ENCODE measurements at places on chromosomes 4 and X.
A peak's percentile ranks its signal among the peaks of the same experiment; 100 is the strongest.

GRCh38 chr4:37682701-37683401 is 3.3 kb downstream of the RELL1 start:
- no peak for DNase-seq

DNA sequence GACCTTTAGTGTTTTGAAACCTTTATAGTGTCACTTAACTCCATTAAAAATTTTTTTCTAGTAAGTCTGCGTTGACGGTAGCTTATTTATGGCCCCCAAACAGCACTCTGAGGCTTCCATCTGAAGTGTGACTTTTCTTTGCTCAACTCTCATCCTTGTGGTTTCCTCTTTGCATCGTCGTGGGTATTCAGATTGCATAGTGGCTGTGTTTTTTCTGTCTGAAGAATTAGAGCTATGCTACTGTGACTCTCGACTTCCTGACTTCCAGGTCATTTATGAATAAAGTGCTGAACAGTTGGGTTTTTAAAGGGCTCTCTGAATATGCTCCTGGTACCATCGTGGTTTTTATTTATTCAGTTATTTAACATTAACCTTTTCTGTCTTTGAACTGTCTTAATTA is 44.9 kb downstream of the JADE1 start:
- no peak for DNase-seq

DNA sequence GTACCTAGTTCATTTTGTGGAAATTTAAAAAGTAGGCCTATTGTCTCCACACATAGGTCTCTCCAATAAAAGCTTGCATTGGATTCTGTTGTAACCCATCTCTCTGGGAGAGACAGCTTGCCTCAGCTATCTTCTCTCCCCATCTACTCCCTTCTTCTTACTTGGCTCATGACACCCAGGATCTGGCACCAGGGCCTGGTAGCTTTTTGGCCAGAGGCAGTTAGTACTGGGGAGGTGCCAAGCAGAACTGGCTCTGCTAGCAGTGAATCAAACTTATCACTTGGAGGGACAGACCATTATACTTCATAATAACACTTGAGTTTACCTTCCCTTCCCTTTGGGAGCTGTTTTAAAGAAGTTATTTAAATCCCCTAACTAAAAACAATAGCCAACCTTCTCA is 31.8 kb downstream of the PLAC1 start:
- DNase-seq, result no peak

DNA sequence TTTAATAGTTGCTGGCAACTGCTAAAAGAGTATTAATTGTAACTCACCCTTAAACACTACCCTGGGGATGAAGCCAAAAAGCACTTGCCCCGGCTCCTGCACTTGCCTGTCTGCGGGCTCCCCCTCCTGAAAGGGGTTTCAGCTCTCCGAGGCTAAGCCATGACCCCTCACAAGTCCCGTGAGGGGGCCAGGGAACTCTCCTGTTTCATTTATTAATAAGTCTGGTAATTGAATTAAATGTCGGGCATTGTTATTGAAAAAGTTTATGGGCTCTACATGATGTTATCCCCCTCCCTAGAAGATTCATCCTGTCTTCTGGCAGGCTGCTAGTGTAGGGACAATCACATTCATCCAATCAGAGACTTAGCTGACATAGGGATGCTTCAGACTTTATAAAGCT is 23.3 kb downstream of the GSPT2 start:
- no peak for DNase-seq

DNA sequence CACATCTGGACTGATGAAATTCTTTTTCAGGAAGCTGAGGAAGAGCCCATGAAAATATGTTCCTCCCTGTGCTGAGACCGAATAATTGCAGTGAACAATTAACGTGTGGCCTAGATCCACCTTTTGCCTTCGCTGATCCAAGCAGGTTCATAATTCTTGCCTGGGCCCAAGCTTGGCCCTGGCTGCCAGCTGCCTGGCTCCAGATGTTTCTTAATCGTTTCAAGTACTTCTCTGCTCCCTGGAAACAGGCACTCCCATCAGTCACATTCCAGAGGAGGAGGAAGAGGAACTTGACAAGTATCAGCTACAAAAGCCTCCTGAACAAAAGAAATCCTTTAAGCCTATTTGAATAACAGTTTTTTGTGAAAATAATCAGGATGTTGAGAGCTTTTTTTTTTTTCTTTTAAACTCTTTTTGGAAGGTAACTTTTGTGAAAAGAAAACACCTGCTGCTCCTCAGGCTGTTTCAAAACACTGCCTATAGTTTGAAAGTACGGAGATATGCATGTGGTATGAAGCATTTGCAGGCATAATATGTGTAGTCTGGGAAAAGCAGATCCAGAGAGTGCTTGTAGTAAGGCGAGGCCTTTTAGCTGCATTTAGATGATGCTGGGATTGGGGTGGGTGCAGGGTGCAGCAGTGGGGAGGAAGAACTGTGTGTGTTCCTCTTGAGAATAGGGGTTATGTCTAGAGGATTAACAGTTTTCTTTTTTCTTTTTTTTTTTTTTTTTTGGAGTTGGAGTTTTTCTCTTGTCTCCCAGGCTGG is 154.4 kb downstream of the PTTG2 start:
- DNase-seq, result peak; percentile 60

DNA sequence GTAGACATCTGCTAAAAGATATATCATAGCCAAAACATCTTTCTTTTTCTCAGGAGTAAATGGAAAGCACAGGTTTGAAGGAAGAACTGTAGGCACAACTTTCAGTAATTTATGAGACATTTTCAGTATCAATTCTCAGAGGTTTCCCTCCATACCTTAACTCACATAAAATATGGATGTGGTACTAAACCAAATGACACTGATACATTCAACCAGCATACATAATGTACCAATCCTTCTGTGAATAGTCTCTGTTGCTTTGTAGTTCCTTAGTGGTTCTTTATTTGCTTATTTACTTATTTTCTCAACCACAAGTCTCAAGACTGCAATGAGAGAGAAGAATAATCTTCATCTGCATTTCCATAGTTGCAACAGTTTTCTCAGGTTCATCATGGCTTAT is 96.1 kb downstream of the ARHGAP24 start:
- DNase-seq, result no peak

- DNase-seq, result no peak
Measured at GRCh38 chr4:83189631-83190136, 75.2 kb upstream of the PLAC8 start.

- DNase-seq, result peak; percentile 72
Measured at GRCh38 chrX:119758731-119759247, 401 bp downstream of the SOWAHD start.

- DNase-seq, result no peak
Measured at GRCh38 chr4:22167201-22167600, 218.6 kb upstream of the KCNIP4 start.

- no peak for DNase-seq
Measured at GRCh38 chr4:147960971-147961370, 229.1 kb downstream of the ARHGAP10 start.

GRCh38 chrX:40849906-40850823 is 114.8 kb upstream of the MED14 start:
- peak; percentile 49 for DNase-seq

DNA sequence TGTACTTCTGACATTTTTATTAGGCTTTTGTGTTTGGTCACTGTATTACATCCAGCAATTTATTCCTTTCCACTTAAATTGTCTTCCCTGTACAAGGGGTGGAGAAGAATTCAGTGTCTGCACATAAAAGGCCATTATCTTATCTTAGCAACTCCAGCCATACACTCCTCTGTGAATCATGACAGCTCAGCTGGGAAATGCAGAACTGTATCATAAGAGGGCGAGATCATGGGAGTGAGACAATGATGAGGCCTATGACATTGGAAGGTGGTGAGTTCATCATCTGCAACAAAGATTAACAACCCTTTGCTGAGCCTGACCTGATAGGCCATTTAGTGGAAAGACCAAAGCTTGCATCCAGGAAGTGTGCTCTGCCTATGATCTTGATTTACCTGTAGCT is 33.3 kb downstream of the SLIT2 start:
- no peak for DNase-seq

DNA sequence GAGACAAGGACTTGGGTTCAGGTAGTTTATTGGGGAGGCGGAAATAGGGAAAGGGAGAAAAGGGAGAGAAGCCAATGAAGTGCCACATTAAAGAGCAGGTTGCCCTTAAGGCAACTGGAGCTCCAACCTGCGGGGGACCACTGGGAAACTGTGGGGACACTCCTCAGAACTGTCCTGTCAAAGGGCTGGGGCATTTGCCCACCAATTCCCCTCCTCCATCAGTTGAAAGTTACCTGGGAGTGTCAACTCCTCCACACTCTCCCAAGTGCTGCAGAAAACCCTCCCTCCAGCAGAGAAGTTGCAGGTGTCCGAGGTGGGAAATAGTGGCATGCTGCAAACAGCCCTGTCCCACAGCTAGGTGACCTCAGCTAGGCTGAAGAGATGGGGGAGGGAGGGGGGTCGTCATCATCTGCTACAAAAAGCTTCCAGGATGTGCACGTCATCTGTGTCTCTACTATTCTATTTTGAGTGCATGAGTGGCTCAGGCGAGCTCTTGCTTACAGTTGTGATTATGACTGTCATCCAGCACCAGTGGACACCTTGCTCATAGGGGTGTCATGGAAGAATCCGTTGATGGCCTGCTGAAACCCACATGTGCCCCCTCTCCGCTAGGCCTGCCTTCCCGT is 41.5 kb upstream of the XPNPEP2 start:
- no peak for DNase-seq

- no peak for DNase-seq
Measured at GRCh38 chr4:24770032-24770584, 25.3 kb upstream of the SOD3 start.

DNA sequence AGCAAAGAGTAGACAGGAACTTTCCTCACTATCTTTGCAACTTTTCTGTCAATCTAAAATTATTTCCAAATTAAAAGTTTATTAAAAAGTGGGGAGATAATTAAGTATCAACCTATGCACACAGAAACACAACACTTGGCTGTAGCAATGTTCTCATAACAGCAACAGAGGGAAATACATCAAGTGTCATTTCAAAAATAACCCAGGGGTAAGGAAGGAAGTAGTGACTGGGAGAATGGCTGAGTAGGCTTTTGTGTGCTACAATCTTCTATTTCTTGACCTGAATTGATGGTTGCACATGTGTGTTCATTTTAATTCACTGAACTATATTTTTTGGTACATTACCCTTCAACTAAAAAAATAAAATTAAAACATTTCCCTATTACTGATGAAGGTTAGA is 67.5 kb downstream of the ABCG2 start:
- no peak for DNase-seq

GRCh38 chr4:103634236-103634635 is 85.5 kb downstream of the TACR3 start:
- peak; percentile 15 for DNase-seq

GRCh38 chr4:68963374-68963773 is 11.8 kb upstream of the UGT2A3 start:
- no peak for DNase-seq

DNA sequence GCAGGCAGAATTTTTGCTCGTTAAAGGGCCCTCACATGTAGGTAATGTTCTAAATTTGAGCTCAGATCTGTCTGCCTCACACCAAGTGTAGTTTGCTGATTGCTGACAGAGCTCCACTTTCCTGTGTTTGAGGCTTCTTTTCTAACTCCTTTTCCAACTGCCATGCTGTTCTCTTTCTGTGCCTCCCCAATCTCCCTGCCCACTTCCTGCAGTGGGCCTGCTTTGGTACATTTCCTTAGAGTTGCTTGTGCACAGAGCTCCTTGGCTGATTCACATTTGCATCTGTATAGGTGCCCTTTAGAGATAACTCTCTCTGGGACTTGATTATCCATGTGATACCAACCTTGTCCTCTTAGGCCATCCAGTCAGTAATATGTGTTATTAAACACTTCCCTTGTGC is 4.5 kb downstream of the MED28 start:
- DNase-seq, result no peak

DNA sequence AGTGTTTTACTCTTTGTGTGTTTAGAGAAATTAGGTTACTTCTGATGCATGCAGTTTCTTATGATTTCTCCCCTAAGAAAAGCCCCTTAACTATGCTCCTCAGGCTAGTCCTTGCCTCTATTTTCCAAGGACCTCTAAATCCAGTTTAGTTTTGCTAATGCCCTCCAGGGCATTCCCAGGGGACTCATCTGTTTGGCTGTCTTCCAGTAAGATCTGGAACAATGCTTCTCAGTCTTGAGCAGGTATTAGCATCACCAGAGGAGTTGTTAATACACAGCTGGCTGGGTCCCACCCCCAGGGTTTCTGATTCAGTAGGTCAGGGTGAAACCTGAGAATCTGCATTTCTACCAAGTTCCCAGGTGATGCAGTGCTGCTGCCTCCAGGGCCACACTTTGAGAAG is 56.9 kb downstream of the OTC start:
- DNase-seq, result peak; percentile 3

GRCh38 chrX:106973433-106974149 is 26.4 kb downstream of the MORC4 start:
- no peak for DNase-seq

GRCh38 chr4:142126890-142127497 is 490.6 kb downstream of the IL15 start:
- peak; percentile 71 for DNase-seq
